Left renal cortex interstitium (tissue), 4 donors: ENCODE measurements at places on chromosomes 5 and 9.

DNA sequence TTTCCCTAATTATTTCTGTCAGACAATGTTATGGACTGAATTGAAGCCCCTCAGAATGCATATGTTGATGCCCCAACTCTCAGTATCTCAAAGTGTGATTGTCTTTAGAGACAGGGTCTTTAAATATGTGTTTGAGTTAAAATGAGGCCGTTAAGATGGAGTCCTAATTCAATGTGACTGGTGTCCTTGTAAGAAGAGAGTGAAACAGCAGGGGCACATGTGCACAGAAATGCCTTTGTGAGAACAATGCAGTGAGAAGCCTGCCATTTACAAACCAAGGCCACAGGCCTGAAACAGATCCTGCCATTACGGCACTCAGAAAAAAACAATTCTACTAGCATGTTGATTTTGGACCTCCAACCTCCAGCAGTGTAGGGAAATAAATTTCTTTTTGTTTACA lies 483.0 kb upstream of the DMAC1 start:
- DNase-seq, result no peak

DNA sequence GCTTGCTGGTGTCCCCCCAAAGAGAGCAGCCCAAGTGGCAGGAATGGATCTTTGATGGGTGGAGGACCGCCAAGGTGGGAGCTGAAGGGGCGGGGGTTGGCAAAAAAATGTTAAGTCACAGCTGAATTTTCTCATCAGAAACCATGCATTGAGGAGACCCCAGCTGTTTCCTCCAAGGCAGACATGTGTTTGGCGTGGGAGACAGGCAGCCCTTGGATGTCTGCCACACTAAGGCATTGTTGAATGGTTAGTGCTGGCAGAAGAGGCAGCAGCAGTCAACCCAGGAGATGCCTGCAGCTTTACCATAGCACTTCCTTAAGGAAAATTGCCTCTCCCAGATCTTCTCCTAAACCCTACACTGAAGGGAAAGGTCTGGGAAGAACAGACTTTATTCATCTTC lies 394.9 kb upstream of the CD180 start:
- DNase-seq, result no peak

- DNase-seq, result no peak
Measured at GRCh38 chr5:10746711-10747110, 14.3 kb downstream of the DAP start.

- no peak for DNase-seq
Measured at GRCh38 chr5:17081142-17081541, 136.3 kb upstream of the BASP1 start.

GRCh38 chr5:96111080-96111756 lies 149.6 kb upstream of the ELL2 start:
- no peak for DNase-seq
